Activated naive CD4-positive, alpha-beta T cell treated with anti-CD3 and anti-CD28 coated beads, Interleukin-2, amount 50 U/mL, for 72 hours (primary cell): ENCODE measurements at places on chromosomes 12 and 14.
A peak's percentile ranks its signal among the peaks of the same experiment; 100 is the strongest.

- DNase-seq = no peak
Measured at GRCh38 chr14:69713209-69713781, 53.6 kb upstream of the SRSF5 start.

DNA sequence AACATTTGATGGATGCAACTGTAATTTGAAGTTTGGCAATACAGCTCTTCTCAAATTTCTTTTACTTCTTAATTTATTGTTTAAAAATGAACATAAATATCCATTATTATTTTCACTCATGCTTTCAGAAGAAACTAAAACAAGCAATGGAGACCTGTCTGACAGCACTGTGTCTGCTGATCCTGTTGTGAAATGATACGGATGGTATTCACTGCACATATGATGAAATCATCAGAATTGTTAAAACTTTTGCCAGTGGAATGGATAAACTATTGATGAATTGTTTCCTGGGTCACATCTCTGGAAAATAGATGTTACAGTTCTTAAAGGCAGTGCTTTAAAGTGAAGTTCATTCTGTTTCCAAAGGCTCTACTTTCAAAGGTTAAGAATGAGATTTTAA, 59.2 kb downstream of the WASHC4 start:
- no peak for DNase-seq

- peak; percentile 70 for DNase-seq
Measured at GRCh38 chr14:89276424-89276975, 140.5 kb downstream of the FOXN3 start.

DNA sequence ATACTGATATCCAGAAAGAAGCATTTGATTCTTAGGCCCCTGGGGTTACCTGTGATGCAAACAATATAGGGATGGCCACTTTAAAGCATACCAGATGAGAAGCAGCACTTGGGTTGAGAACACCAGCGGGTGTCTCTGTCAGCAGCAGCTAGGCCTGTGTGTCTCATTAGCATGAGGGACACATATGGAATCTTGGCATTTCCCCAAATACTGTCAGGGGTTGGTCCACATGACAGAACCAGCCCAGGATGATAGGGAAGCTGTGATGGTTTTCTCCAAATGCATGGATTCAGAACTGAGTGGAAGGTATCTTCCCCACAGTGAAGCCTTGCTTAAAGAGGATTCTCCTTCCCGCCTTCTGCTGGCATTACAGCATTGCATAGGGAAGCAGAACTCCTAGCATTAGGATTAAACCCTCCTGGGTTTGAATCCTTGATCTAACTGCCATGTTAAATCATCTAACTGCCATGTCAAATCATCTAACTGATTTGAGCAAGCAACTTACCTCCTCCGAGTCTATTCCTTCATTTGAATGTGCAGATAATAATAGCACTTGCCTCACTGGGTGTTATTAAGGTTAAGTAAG, 111.5 kb upstream of the WSCD2 start:
- no peak for DNase-seq

GRCh38 chr14:59161561-59162175, 26.8 kb upstream of the DAAM1 start:
- DNase-seq = no peak

DNA sequence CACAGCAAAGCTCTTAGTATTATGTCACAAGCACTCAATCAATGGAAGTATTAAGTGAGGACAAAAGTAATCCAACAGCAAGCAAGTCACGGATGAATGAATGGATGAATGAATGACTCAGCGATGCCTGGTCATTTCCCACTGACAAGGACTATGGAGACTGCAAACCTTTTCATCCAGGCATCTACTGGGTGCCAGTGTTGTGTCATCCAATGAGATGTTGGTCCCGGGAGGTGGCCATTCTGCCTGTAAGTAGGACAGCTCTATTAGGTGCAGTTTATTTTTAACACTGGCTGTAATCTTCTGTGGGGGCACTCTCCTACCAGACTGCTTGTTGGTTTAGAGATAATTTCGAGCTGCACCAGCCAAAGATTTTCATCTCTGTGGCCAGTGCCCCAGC, 39.4 kb downstream of the STAB2 start:
- no peak for DNase-seq

GRCh38 chr14:20400589-20400964, 12.7 kb downstream of the TEP1 start:
- DNase-seq = no peak

DNA sequence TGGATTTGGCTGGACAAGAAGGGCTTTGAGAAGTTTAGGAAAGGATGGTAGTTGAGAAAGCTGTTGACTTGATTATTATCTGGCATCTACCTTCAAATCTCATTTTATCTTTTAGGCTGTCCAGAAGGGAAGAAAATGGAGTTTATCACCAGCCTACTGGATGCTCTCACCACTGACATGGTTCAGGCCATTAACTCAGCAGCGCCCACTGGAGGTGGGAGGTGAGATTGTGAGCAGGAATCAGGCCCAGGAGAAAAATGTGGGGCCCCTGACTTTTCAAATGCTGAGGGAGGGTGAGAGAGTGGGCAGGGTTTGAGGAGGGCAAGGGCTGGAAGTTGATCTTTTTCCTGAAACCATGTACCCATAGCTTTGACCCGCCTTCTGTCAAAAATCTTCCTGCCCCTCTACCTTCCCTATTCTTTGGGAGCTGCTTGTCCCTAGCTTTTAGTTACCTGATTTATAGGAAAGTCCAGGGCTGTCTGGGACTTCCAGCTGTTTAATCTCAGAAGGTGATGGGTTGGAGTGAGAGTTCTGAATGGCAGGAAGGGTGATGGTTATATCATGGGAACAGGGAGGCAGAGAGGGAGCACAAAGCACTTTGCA, 134.2 kb downstream of the SMOC1 start:
- DNase-seq = peak; percentile 68

DNA sequence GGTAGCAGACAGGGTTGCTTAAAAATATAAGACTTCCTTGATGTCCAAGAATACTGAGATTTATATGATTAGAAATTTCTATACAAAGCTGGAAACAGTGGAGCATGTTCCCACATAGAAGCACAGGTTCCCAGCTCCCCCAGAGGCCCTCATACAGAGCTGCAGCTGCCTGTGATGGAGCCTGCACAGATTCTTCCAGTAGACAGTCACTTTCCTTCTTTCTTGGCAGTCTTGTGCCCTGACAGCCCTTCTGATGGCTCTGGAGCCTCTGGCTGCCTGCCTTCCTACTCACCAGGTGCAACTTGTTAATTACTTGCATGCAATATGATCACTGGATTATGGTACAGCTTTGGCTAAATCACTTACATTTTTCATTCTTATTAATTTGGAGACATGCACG, 44.4 kb downstream of the BICD1 start:
- DNase-seq = no peak

DNA sequence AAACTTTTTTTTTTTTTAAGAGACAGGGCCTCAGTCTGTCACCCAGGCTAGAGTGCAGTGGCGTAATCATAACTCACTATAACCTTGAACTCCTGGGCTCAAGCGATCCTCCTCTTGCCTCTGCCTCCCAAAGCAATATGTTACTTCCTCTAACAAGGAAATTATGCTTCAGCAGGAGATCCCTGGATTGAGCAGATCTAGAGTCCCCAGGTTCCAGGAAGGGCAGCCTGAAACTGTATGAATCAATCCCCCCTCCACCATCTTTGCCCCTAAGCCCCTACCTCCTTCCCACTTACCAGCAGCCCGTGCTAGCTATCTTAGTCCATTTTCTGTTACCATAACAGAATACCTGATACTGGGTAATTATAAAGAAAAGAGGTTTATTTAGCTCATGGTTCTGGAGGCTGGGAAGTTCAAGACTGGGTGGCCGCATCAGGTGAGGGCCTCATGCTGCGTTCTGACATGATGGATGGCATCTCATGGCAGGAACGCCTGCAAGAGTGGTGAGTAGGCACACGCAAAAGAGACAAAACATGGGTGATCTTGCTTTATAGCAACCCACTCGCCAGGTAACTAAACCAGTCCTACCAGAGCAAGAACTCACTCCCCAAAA, 5.0 kb downstream of the TAMALIN start:
- no peak for DNase-seq

GRCh38 chr12:109027767-109028166, 6.9 kb upstream of the SVOP start:
- DNase-seq = no peak

DNA sequence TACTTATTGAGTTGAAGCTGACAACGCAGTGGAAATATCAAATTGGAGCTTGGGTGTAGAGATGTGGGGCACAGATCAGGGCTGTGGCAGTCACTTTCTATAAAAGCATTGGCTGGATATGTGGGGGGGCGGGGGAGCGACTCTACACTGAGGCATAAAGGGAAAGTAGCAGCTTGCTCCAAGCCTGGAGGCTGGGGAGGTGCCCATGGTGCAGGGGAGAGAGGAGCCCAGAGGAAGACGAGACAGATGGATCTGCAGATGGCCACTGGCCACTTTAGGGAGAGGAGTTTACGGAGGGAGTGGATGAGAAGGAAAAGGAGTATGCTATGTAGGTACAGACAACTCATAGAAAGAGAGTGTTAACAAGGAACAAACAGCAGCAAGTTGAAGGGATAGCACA, 13.5 kb upstream of the NGB start:
- no peak for DNase-seq

DNA sequence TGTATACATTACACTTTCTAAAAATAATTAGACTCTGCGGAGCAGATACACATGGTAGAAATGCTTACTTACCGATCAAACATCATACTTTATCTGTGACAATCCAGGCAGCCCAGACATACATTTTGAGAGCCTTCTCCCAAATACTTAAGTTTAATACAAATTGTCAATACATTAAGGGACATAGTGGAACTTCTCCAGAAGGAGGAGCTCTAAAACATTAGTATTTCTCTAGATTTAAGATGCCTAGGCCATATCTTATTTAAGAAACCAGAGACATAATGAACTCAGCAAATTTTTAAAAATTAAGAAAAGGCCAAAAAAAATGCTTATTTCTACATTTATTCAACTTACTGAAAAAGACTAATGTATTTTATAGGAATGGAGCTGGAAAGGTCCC, 16.1 kb downstream of the ACSM4 start:
- DNase-seq = no peak

- DNase-seq = no peak
Measured at GRCh38 chr12:100721169-100721568, 73.4 kb upstream of the ANO4 start.

DNA sequence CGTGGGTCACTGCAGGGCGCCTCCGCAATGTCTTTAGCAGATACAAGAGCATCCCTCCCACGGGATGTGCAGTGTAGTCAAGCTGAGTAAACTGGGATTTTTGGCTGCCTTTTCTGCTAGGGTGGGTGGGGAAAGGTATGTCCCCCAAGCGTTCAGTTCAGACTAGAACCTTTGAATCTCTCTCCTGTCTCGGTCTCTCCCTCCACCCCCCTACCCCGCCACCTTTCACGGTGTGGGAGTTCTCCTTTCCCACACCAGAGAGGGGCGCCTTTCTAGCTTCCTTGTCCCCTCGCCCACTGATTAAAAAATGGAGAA, 525 bp upstream of the FAR2 start:
- DNase-seq = peak; percentile 7

DNA sequence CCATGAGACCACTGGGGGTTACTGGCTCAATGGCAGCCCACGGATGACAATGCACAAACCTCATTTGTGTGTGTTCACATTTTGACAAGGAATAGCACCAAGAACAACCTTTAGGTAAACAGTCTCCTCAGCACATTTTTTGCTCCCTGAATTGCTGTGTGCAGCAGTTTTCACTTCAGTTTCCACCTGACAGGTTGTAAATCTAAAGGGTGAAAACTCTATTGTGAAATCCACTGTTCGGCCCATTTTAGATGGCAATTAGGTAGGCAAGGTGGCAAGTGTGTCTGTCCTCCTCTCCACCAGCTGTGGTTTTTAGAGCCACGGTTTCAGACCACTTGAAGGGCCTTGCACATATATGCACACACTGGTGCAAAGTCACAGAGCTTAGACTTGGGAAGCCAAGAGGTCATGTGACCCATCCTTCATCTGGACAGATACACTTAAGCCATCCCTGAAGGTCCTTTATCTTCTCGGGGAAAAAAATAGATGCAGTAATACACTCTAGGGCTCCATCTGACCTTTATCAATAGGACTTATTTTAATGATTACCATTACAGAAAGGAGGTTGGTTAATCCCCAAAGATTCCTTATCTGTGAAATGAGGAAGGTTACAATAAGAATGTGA, 23.2 kb downstream of the HAL start:
- DNase-seq = no peak

DNA sequence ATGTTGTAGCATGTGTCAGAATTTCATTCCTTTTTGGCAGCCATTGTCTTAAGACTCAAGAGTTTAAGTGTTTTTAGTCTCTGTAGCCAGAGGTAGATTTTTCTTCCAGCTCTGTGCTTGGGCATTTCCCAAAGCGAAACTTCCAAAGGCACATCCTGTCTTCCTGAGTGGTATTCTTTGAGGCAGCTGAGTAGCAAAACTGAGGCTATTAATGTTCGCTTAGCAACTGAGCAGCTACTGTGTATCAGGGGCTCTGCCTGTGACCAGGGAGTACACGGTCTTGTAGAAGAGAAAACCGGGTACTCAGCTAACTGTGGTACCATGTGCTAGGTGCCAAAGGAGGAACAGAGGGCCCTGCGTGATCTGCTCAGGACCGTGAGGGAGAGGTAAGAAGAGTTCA, 52.0 kb downstream of the ETV6 start:
- no peak for DNase-seq

- DNase-seq = no peak
Measured at GRCh38 chr12:113875691-113876090, 90.4 kb downstream of the RBM19 start.

- no peak for DNase-seq
Measured at GRCh38 chr12:108977360-108977759, 43.5 kb downstream of the SVOP start.

DNA sequence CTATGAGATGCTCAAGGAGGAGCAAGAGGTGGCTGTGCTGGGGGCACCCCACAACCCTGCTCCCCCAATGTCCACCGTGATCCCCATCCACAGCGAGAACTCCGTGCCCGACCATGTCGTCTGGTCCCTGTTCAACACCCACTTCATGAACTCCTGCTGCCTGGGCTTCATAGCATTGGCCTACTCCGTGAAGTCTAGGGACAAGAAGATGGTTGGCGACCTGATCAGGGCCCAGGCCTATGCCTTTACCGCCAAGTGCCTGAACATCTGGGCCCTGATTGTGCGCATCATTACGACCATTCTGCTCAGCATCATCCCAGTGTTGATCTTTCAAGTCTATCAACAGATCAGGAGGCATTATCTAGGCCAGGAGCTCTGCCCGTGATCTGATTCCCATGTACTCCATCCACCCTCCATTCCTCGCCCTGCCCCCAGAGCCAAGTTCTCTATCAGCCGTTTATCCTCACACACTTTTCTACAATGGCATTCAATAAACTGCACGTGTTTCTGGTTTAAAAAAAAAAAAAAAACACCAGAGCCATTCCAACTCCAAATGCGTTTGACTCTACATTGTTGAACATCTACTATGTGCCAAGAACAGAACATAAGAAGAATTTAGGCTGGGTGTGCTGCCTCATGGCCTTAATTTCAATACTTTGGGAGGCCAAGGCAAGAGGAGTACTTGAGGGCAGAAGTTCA, 17.5 kb downstream of the ATXN2 start:
- DNase-seq = no peak

GRCh38 chr14:63435838-63436237, 107.3 kb downstream of the PPP2R5E start:
- DNase-seq = no peak
